SW 1271 (cell line): ENCODE measurements at places on chromosomes 11 and 22.

GRCh38 chr11:117830072-117830471, 5.5 kb upstream of the FXYD2 start:
- no peak for DNase-seq

DNA sequence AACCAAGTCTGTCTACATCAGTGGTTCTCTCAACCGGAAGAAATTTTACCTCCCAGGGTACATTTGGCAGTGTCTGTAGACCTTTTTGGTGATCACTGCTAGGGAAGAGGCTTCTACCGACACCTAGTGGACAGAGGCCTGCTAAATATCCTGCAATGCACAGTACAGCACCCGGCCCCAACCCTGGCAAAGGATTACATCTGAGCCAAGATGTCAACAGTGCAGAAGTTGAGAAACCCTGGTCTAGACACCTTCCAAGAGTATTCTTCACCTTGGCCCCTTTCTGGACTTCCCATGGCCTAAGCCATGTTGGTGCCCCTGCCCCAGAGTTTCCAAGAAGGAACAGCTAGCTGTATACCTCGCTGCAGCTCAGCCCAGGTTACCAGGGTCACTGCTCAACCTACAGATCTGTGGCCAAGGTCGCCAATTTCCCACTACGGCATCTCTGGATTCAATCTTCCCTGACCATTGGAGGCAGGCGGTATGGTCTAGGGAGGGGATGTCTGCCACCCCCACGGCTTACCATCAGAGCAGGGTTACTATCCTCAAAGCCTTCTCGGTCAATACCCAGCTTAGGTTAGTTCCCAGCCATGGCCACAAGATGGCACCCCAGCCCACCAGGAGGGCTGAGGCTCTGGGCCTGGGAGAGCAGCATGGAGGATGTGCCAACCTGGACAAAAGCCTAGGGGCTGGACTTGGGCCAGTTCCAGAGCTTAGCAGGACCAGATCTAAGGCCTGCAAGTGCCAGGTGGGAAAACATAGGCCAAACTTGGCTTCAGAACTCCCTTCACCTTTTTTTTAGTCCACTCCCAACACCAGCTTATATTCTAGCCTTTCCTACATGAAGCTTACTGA, 3.7 kb upstream of the KCNC1 start:
- peak; percentile 54 for DNase-seq

DNA sequence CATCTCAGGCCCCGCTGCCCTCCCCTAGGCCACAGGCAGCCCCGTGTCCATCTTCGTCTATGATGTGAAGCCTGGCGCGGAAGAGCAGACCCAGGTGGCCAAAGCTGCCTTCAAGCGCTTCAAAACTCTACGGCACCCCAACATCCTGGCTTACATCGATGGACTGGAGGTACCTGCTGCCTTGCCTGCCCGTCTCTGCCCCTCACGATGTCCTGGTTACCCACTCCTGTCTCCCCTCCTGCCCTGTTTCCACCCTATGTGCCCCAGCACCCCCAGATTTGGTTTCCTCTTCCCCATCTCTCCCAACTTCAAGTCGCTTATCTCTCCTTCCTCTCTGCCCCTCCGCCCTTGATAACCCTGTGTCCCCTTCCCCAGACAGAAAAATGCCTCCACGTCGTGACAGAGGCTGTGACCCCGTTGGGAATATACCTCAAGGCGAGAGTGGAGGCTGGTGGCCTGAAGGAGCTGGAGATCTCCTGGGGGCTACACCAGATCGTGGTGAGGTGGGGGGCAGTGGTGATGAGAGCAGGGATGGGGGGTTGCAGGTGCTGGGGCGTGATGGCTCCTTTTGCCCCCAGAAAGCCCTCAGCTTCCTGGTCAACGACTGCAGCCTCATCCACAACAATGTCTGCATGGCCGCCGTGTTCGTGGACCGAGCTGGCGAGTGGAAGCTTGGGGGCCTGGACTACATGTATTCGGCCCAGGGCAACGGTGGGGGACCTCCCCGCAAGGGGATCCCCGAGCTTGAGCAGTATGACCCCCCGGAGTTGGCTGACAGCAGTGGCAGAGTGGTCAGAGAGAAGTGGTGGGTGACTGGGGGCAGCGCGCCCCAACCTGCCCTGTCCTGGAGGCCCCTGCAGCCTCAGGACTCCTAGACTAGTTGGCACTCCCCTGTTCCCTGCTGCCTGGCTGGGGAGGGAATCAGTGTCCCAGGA, 930 bp downstream of the SCYL1 start:
- DNase-seq: no peak

GRCh38 chr22:31044262-31044861, 36.8 kb upstream of the SMTN start:
- DNase-seq: no peak

- no peak for DNase-seq
Measured at GRCh38 chr22:39250131-39250530, 5.3 kb upstream of the PDGFB start.

GRCh38 chr11:10893714-10894151, 35.9 kb upstream of the ZBED5 start:
- DNase-seq: no peak

GRCh38 chr11:82539669-82540068, 194.0 kb downstream of the FAM181B start:
- no peak for DNase-seq

GRCh38 chr22:26143806-26144325, 25.4 kb upstream of the SEZ6L start:
- DNase-seq: no peak

DNA sequence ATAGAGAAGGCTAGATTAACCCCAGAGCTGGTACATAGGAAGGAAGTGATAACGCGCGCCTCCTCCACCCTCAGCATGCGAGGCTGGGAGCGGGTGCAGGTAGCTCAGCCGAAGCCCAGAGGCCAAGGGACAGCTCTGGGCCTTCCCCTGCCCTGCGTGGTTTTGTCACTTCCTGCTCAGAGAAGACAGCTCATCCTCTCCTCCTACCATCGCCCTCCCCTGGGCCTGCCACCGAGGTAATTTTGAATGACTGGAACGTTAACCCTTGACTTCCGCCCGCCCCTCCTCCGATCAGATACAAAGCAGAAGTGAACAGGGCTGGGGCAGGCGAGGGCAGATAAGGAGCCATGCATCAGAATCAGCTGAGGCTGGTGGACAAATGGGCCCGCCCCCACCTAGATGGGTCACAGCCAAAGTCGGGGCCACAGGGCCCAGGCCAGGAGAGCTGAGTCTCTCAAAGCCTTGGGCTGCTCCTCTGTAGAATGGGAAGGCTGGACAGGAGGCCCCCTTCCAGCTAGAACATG, 1.6 kb downstream of the RAC2 start:
- no peak for DNase-seq

DNA sequence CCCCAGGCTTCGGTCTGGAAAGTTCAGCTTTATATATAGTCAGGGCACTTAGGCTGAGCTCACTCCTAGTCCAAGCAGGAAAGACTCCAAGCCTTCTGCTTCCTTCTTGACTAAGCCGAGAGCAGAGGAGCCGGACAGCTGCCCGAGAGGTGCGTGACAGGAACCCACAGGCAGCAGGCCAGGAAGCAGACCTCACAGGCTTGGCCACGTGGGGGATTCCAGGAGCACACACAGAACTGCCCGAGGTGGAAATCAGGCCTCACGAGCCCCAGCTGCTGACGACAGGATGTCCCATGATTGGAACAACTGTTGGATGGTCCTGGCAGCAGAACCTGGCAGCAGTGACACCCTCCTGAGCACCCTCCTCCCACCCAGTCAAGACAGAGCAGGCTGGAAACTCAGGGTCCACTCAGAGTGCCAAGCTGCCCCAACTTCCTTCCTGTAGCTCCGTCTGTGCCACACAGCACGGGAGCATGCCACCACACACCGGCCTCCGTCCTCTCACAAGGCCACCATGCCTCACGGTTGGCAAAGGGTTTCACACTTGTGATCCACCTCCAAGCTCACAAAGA, 5.4 kb downstream of the PLA2G6 start:
- no peak for DNase-seq

- no peak for DNase-seq
Measured at GRCh38 chr22:32310777-32311176, 46.9 kb upstream of the RFPL3 start.

GRCh38 chr11:100741866-100742625, 55.0 kb downstream of the ARHGAP42 start:
- no peak for DNase-seq

- no peak for DNase-seq
Measured at GRCh38 chr11:107538239-107538638, 27.3 kb downstream of the ALKBH8 start.

DNA sequence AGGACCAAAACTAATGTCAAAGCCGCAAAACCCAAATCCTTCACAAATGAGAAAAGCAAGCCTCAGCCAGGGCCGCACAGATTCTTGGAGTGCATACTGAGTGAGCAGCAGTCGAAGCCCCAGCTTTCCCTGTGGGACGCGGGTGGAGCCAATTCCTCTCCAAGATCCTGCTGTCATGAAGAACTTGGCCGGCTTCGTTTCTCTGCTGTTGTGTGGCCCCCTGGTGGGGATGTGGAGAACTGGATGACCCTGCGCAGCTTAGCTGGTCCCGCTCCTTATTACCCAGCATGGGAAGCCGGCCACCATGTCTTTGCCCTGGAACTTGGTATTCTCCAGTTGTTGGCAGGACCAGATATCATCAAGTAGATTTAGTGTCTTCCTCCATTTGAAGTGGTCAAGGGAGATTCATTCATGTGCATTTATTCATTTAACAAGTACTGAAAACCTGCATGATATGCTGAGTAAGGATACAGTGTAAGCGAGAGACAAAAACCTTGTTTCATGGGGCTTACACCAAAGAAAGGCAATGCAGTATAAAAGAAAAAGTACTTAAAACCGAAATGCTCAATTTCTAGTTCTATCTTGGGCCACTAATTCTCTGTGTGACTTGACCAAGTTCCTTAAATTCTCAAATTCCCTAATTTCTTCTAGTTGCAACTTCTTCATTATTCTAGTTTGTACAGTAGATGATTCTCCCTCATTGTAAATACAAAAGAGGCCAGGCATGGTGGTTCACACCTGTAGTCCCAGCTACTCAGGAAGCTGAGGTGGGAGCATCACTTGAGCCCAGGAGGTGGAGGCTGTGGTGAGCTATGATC, 56.7 kb upstream of the CRTAM start:
- peak; percentile 73 for DNase-seq

GRCh38 chr11:35337136-35337913, 82.0 kb downstream of the SLC1A2 start:
- peak; percentile 97 for DNase-seq

GRCh38 chr11:134542401-134543165, 130.5 kb upstream of the B3GAT1 start:
- DNase-seq: no peak

GRCh38 chr22:39122772-39123470, 25.9 kb downstream of the APOBEC3H start:
- DNase-seq: no peak

DNA sequence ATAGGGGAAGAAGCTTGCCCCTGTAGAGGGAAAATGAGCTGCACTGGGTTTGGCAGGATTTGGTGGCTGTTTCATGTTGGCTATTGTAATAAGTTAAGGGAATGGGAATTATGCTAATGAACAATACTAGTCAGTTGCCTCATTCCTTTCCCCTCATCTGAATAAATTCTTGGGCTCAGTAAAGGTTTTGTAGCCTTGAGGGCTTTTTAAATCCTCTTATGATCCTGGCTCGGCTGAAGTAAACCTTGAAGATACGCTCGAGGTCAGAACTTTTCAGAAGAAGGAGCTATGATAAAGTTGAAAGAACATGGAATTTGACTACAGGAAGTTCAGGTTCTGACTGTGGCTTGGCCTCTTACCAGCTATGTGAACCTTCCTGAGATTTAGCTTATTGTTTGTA, 448.7 kb downstream of the RAB38 start:
- no peak for DNase-seq

DNA sequence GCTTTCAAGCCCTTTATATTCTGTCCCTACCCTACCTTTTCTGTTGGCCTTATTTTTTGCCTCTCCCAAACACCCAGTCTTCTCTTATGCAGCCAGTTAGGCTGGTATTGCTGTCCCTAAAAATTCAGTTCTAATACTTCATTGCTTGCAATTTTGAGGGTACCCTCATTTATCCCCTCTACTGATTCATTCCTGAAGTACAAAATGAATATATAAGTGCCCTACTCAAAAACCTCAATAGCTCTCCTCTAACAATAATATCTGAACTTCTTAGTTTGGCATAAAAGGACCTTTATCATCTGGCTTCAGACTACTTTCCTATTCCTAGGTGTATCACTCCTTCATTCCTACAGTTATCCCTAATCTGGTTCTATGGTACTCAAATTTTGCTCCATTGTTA, 5.2 kb upstream of the EIF4G2 start:
- DNase-seq: no peak

- DNase-seq: no peak
Measured at GRCh38 chr11:128231845-128232410, 355.4 kb downstream of the ETS1 start.

DNA sequence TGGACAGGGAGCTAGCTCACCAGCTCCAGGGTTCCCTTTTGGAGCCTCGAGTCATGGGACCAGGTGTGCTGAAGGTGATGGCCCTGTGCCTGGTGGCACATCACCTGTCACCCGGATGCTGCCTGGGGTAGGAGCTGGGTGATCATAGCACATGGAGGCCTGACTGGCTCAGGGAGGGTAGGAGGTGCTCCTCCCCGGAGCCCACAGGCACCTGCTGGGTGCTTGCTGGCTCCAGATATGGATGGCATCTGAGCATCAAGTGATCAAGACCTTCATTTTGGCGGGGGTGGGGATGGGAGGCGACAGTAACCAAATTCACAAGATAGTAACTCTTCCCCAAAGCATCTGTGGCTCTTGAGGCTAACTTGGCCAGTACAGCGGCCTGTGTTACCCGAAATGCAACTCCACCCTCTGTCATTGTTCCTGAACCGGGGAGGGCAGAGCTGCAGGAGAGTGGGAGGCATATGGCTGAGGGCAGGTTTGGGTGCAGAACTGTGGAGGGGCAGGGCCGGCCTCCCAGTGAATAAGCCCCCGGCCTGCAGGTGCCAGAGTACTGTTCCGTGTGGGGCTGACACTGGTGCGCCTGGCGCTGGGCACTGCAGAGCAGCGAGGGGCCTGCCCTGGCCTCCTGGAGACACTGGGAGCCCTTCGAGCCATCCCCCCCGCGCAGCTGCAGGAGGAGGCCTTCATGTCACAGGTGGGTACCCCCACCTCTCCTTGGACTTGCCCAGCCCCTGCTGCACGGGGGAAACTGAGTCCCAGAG, 4.7 kb downstream of the TBC1D10C start:
- DNase-seq: no peak

- DNase-seq: no peak
Measured at GRCh38 chr22:49904040-49904369, 14.2 kb downstream of the ALG12 start.

- peak; percentile 84 for DNase-seq
Measured at GRCh38 chr11:102047305-102047924, at the start of gene CFAP300. Gene CFAP300, plus strand, starts transcription at chr11:102047437. Its CDS starts 34 bp downstream, at chr11:102047471.

- DNase-seq: peak; percentile 80
Measured at GRCh38 chr11:59857439-59858434, 8.6 kb downstream of the TCN1 start.

DNA sequence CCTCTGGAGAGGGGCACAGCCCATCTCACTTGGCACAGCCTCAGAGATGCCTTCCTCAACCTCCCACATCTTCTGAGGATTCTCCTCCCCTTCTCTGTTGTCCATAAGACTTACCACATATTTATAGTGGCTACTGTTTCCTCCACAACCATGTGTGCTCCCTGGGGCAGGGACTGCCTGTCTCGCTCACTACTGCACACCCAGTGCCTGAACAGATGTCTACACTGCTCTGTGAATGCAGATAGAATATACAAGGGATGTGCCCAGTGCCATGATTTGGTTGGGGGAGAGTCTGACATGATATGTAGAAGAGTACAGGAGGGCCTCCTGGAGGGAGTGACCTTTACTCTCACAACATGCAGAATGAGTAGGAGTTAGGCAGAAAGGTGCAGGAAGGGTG, 67.3 kb upstream of the ANO1 start:
- DNase-seq: no peak

GRCh38 chr22:31230155-31230870, 18.2 kb downstream of the LIMK2 start:
- no peak for DNase-seq
